ENCODE measurements at places on chromosomes 5 and 9. TPM values are rescaled to one million over a fixed set of nuclear protein-coding genes. Genes with fewer than 3 reads are reported as not detected.

The PRR16 gene
- total RNA-seq, result 1.8 TPM

The TXNDC8 gene
- not detected for total RNA-seq

The ARHGEF39 gene
- 0.92 TPM for total RNA-seq

The MARCHF11 gene
- not detected for total RNA-seq

The SLC25A48 gene
- total RNA-seq, result not detected

The TEX48 gene
- not detected for total RNA-seq

The SPINK1 gene
- total RNA-seq, result 0.59 TPM

The ACOT12 gene
- not detected for total RNA-seq

The SCGB3A2 gene
- total RNA-seq, result not detected

The FOXD1 gene
- 10.7 TPM for total RNA-seq

The HRH2 gene
- not detected for total RNA-seq
